ENCODE measurements at places on chromosomes 2 and 18. TPM values are rescaled to one million over a fixed set of nuclear protein-coding genes. Genes with fewer than 3 reads are reported as not detected.

TMEM185B gene
- total RNA-seq, result 29.0 TPM

CD226 gene
- total RNA-seq, result under 0.01 TPM

SLC5A7 gene
- total RNA-seq, result not detected

POTEJ gene
- not detected for total RNA-seq

CD8B gene
- not detected for total RNA-seq

Data from regular cardiac myocyte (primary cell).